ENCODE measurements at places on chromosomes 1 and 21.
A peak's percentile ranks its signal among the peaks of the same experiment; 100 is the strongest.

GRCh38 chr1:241325456-241325855 is 31.5 kb downstream of the RGS7 start:
- DNase-seq = no peak

DNA sequence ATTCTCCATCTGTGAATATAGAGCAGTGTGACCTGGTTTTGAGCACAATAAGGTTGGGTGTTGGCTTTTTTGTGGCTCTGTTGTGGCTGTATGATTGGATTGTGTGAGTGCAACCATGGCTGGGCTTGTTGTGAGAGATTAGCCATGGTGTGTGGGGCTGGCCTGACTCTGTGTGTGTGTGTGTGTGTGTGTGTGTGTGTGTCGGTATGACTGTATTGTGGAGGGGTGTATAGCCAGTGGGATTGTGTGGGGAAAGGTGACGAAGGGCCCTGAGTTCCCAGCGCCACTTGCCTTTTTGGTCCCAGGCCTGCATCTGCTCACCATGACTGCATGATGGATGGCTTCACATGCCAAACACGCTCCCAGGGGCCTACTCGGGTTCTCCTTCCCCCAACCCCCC is 5.9 kb upstream of the SLC6A9 start:
- DNase-seq = no peak

GRCh38 chr1:91779548-91780021 is 106.4 kb downstream of the TGFBR3 start:
- DNase-seq = no peak

DNA sequence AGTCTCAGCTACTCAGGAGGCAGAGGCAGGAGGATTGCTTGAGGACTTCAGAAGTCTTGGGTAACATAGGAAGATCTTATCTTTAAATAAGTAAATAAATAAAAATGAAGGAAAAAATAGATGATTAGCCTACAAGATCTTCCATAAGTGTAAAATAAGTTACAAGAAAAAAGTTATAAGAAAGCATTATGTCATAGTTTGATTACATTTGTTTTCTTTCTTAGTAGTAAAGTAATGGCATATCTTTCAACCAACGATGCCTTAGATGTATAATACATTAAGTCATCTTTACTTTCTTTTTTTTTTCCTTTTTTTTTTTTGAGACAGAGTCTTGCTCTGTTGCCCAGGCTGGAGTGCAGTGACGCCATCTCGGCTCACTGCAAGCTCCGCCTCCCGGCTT is 46.5 kb downstream of the SNRPE start:
- DNase-seq = no peak

GRCh38 chr1:101509370-101509769 is 272.6 kb downstream of the S1PR1 start:
- DNase-seq = no peak

DNA sequence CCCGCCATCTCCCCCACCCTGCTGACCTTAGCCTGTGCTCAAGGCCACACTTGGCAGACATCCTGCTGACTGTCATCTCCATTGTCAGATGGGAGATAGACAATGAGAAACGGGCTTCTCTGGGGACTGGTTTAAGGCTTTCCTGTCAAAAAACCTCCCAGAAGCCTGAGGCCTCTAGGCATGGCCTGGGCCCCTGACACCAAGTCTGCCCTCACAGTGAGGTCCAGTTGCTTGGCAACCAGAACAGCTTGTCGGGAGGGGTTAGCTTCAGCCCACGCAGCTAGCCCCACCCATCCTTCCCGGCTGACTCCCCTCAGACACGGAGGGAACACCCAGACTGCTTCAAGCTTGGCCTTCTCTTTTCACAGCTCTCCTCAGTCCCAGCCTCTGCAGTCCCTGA is 11.0 kb downstream of the PLEKHA6 start:
- DNase-seq = peak; percentile 57

DNA sequence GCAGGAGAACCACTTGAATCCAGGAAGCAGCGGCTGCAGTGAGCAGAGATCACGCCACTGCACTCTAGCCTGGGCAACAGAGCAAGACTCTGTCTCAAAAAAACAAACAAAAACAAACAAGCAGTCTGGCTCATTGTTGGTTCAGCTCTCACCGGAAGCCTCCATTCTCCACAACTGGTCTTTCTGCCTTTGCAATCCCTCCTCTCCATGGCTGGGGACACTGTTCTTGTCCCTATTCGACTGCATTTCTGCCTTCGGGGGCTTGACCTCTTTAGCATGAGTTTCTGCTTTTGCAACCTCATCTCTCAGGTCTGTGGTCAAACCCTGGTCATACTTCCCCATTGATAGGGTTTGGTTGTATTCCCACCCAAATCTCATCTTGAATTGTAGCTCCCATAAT is 216.3 kb upstream of the NR5A2 start:
- no peak for DNase-seq

DNA sequence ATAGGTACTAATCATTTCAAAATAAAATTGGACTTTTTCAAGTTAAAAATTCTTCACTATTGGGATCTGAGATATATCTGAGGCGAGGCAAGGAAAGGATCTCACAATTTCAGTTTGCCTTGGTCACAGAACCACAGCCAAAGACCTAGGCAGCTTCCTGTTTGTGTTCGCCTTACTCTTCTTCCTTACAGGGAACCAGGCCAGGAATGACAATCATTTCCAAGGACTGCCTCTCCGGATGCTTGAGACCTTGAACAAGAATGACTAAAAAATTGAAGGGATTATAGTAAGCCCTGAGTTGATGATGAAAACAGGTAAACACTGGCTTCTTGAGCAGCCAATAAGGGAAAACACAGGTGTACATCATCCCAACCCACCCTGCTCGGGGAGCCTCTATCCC is 35.2 kb upstream of the SERBP1 start:
- no peak for DNase-seq

DNA sequence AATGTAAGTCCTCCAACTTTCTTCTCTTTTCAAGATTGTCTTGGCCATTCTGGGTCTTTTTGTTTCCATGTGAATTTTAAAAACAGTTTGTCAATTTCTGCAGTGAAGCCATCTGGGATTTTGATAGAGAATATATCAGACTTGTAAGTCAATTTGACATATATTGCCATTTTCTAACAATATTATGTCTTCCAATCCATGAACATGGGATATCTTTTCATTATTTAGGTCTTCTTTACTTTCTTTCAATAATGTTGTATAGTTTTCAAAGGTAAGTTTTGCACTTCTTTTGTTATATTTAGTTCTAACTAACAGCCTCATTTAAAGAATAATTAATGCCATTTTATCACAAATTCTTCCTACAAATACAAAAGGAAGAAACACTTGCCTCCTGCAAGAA is 73.4 kb downstream of the STUM start:
- no peak for DNase-seq

GRCh38 chr21:15781986-15782385 is 52.2 kb downstream of the USP25 start:
- no peak for DNase-seq

- no peak for DNase-seq
Observed at GRCh38 chr21:25369524-25370300, 237.6 kb downstream of the MRPL39 start.

- no peak for DNase-seq
Observed at GRCh38 chr21:46082713-46082962, 15.3 kb upstream of the COL6A2 start.

DNA sequence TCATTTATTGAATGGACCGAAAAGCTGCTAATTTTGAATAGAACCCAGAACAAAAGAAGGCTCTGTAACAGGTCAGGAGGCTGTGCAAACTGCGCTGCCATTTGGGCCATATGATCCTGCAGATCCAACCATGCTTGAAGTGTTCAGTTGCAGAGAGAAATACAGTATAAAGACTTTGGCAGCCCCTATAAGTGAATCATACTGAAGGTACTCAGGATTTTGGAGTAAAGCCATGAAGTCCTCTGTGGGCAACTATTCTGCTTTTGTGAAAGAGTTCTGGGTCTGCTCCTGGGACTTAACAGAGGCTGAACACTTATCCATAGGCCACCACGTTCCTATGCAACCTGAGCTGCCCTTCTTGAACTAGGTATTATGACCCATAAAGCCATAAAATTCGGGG is 1613.6 kb upstream of the PRMT6 start:
- DNase-seq = no peak

DNA sequence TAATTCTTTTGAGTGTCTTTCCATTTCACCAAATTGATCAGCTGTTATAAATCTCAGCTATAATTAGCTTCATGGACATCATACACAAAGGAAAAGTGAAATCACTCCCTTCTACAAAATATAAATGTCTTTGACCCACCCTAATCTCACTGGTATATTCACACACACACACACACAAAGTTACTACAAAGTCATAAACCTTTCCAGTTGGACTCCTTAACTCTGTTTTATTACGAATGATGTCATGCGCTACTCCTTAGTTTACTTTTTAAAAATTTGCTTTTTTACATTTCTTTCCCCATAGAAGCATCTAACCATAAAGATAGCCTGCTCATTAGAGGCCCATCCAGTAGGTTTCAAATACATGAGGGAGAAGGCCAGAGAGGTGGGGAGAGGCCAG is 103.0 kb downstream of the SLC30A10 start:
- DNase-seq = no peak

DNA sequence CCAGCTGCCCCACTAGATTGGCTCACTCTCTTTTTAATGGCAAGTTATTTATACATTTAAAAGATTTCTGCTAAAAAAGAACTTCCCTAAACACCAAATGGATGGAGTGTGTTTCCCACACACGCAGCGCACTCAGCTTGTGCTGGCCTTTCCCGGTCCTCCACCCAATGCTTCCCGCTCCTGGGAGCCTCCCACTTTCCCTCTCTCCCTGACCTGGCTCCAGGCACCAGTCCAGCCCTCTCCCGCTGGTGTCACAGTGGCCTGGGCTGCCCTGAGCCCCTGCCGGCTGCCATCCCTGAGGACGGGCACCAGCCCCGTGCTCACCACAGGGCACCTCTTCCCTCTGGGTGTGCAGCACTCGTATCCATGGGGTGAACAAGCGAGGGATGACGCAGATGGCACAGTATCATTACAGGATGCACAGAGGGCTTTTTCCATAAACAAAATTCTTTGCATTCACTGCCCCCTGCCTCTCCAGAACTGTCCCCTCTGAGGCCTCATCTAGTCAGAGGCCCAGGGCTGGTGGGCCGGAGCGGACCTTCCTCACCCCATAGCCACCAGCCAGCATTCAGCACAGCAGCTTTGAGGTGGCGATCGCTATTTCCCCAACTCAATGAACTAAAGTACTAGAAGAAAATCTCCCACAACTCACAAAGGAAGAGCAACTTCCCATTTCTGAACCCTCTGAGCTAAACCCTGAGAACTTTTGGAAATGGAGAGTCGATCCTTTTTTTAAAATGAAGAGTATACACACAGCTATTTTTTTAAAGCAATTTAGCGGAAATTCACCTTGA is 68.5 kb downstream of the SLC37A1 start:
- DNase-seq = no peak

DNA sequence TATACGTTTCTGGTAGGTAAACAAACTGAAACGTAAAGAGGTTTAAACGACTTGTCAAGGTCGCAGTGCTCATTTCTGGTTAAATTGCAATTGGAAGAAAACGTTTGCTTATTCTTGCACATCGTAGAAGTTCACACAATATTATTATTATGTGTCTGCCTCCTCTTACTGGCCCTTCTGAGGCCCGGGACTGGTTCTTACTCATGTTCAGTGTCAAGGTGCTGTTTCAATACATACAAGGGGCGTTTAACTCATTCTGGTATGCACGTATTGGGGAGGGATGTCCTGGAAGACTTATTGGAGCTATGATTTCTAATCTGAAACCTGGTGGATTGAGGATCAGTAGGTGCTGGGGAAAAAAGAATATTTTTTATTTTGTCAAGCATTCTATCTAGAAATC is 932 bp downstream of the RPF1 start:
- DNase-seq = no peak

- DNase-seq = no peak
Observed at GRCh38 chr1:180933141-180933540, 20.4 kb downstream of the KIAA1614 start.

- peak; percentile 48 for DNase-seq
Observed at GRCh38 chr1:156499842-156500542, 583 bp downstream of the MEF2D start.

DNA sequence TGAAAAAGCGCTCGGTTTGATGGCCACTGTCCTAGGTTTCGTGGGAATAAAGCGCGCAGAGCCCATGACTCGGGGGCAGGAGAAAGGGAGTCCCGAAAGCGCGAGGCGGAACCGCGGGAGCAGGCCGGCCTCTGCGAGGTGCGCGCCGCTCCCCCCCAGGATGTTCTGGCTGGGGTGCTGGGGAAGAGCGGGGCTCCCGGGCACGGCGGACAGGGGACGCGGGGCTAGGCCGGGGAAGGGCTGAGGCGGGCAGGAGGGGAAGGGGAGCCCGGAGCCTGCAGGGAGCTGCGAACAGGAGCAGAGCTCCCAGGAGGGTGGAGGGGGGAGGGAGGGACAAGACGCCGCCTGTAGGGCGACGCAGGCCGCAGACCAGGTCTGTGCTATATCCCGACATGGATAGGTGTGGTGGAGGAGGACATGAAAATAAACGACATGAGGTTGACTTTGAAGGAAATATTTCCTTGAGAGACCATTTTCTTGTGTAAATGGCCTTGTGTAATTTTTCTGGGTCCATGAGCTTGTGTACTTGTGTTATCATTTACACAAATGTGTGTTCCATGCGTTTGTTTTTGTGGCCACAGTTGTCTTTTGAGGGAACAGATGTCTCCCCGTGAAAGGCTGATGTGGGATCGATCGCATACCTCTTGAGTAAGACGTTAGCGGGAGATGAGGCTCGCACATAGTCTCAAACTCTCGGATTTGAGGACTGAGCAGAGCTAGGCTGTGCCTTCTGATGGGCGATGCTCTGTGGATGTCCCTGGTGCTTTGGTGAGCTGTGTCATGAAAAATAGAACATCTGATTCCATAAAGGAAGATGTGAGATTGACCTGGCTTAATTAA is 1.3 kb downstream of the PCNT start:
- peak; percentile 37 for DNase-seq

- DNase-seq = peak; percentile 68
Observed at GRCh38 chr21:39788383-39788782, 43.4 kb downstream of the IGSF5 start.

GRCh38 chr1:184419350-184420161 is 32.7 kb downstream of the C1orf21 start:
- DNase-seq = no peak

DNA sequence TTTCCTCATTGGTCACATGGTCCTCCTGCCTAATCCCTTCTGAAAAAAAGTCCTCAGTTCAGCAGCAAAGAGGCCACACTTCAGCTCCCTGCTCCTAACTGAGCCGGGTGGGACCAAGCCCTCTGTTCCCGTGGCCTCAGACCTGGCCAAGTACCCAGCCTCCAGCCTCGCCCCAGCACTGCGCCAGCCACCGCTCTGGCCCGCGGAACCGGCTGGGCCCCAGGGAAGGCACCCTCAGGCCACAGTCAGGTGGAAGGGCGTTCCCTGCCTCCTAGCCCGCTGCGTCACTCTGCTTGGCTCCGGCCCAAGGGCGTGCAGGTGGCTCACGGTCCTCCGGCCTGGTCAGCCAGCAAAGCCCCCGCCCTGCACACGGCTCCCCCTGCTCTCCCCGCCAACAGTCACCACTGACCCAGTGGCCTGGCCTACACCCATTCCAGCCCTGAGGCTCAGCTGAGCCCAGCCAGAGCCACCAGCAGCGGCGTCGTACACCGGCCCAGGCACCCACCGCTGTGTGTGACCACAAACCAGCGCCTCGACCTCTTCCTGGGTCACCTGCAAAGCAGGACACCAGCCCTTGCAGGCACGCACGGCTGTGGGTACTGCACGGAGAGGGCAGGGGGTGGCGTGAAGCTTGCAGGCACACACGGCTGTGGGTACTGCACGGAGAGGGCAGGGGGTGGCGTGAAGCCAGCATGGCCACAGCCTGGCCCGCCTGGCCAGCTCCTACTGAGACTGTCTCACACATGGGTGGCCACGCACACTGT is 19.4 kb downstream of the NADK start:
- no peak for DNase-seq
